ENCODE measurements at places on chromosomes 4 and X.

DNA sequence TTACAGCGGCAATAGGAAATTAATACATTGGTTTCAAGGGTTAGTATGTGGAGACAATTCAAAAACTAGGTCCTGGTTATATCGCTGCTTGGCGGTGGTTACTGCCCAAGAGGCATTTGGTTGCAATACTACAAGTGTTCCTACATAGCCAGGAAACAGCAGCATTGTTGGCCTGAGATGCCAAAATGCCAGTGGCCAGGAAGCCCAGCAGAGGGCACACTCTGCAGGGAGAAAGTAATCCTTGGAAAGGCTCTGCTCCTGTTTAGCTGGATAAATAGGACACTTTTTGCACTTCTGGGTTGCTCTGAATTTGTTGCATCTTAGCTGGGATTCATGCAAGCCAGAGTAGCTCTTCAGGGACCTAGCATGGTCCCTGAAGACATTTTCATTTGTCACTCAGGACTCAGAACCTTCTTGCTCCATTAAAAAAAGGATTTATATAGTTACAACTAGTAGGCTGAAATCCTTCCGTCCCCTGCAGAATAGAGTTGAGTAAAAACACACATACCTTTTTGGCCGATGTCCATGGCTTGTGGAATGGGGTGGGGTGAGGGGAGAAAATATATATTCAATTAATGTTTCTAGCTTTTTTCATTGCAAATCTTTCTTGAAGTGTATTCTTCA, 8.1 kb upstream of the GPR119 start:
- DNase-seq = peak; percentile 63

DNA sequence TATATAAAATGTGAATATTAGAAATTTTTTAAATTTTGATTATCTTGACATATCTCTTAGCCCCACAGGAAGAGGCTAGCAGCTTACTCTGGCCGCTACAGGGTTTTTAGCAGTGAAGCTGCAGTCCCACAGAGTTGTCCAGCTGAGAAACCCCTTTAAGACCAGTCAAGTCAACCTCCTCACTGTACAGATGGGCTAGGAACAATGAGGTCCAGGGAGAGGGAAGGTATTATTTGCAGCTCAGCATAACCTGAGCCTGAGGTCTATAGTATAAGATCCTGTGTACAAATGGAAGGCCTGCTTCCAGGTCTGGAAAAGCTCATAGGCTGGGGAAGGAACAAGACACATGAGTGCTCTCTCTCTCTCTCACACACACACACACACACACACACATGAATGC, 1.8 kb downstream of the VSIG4 start:
- no peak for DNase-seq

DNA sequence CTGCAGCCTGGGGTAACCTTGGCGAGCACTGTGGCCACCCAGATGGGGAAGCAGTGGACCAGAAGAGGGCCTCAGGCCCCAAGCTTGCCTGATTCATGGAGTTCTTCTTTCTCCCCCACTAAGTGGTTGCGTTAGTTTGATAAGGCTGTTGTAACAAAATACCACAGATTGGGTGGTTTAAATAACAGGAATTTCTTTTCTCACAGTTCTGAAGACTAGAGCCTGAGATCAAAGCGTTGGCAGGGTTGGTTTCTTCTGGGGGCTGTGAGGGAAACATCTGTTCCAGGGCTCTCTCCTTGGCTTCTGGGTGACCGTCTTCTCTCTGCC, 105.7 kb upstream of the GATB start:
- DNase-seq = no peak

DNA sequence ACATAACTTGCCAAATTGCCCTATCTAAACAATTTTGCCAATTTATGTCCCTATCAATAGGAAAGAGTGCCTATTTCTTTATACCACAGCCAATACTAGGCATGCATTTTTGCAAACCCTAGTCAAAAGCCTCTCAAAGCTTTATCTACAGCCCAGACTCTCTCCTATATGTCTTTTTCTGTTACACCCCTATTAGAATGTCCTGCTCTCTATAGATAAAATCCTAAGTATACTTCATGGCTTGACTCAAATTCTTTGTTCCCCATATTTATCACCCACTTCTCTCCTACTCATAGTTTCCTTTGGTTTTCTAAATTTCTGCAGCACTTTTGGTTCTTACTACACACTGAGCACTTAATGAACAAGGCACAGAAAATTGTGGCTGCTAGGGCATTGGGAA, 38.0 kb downstream of the NUP62CL start:
- no peak for DNase-seq

DNA sequence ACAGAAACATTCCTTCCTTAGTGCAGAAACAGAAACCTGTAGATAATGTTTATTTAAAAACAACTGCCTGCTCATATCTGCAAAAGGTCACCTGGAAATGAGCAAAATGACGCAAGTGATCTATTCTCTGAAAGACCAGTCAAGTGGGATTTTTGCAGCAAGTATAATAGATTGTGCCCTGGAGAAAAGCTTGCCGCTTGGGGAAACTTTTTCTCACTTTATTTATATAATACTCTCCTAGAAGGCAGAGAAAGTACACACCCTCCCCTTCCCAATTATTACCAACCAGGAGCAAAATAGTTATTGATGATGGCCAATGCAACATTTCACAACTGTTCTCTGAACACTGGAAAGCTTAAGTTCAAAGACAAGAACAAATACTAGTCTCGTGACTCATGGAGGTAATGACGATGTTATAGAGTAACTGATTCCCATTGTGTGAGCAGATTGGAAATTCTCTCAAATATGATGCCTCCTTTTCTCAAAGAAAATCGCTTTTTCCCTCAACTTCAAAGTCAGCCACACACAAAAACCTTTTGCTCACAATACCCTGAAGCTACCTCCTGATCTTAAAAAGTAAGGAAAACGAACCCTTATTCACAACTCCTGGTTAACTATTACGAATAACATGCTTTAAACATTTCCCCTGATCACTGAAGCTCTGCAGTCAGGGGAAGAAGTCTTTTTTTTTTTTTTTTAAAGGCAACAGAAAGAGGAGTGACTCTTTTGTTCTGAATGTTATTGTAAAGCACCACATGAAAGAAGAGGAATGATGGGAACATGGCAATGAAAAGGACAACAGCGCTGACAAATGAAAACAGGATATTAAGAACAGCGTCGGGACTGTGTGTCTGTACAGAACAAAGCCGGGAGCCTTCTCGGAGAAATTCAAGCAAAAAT, 41.0 kb downstream of the MID1 start:
- DNase-seq = peak; percentile 69

GRCh38 chr4:73127839-73128453, 58.4 kb upstream of the COX18 start:
- peak; percentile 22 for DNase-seq

- no peak for DNase-seq
Observed at GRCh38 chrX:40142417-40142816, 44.7 kb upstream of the BCOR start.

GRCh38 chr4:112770114-112770513, 133.2 kb downstream of the LARP7 start:
- DNase-seq = no peak

DNA sequence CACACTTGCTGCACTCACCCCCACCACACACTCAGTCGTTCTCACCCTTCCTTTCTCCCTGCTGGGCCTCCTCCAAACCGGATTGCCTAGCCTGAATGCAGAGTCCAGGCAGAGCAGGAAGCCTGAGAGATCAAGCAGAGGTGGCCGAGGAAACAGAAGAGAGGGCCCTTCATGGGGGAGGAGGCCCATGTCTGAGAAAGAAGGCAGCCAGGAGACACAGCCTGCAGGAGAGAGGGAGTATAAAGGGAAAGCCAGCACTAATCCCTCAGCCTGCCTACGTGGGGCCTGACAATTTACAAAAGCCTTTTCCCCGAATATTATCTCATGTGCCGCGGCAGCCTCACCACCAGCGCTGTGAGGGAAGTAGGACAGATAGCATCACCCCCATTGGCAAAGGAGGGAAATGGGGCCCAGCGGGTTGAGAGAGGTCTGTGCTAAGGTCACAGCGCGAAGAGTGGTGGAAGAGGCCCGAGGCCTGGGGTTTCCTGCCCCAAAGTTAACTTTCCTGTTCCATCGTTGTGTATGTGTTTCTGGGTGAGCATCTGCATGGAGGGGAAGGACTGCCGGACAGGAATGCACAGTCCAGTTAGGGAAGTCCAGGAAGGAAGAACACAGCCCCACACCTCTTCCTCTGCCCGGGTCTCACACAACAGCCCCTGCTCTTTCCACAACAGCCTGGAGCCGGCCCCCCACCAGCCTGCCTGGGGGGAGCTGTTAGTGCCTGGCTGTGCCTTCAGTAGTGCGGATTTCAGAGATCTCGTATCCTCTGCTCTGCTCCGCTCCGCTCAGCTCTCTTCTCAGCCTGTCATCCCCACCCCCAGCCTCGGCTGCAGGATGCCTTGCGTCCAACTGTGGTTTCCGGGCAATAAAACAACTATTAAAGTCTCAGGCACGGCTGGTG, 50.9 kb upstream of the BCOR start:
- DNase-seq = no peak

- peak; percentile 43 for DNase-seq
Observed at GRCh38 chrX:115894087-115894486, 276.5 kb upstream of the AGTR2 start.

- DNase-seq = no peak
Observed at GRCh38 chr4:53974561-53974960, 89.8 kb downstream of the CHIC2 start.

GRCh38 chrX:87063642-87064041, 454.0 kb upstream of the KLHL4 start:
- peak; percentile 38 for DNase-seq

DNA sequence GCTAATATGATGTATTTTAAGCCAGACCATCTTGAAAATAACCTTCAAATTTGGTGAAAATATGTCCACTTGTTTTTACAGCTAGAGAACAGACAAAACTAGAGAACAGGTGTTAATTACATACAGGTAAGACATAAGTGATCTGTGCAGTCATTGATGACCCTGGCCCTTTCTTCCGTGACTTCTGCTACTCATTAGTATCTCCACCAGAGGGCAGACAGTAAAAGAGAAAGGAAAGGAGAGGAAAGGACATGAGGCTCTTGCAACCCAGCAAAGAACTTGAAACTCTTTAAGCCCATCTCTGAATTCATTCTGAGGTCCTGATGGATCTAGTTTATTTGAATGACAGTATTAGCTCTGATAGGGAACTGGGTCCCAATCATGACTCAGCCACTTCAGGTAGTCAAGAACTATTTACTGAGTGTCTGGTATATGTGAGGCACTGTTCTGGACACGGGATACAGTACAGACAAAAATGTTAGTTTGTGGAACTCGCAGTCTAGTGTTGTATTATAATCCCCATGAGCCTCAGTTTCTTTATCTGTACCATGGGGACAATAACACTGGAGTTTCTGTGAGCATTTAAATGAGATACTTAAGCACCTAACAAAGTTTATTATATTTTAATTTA, 121.0 kb upstream of the TEX13D start:
- DNase-seq = peak; percentile 51

GRCh38 chrX:68930542-68931317, 101.9 kb downstream of the EFNB1 start:
- no peak for DNase-seq
